CD8-positive, alpha-beta memory T cell (primary cell): ENCODE measurements at places on chromosomes 1 and 21. TPM values are rescaled to one million over a fixed set of nuclear protein-coding genes. Genes with fewer than 3 reads are reported as not detected.

DHCR24 gene
- 59.8 TPM for total RNA-seq

ZSWIM5 gene
- total RNA-seq: 1.3 TPM

MEF2D gene
- total RNA-seq: 35.4 TPM

SLC1A7 gene
- total RNA-seq: not detected

ALDH4A1 gene
- 9.3 TPM for total RNA-seq

TTC22 gene
- 2.9 TPM for total RNA-seq

- DNase-seq: peak; percentile 15
- H3K27me3 ChIP-seq: peaks cover 36% of the 10 kb centered on the region
- no peak overlapping the region for H3K27ac ChIP-seq
Observed at GRCh38 chr1:156627313-156627880, 8.2 kb downstream of the HAPLN2 start.

- no peak for DNase-seq
- H3K4me1 ChIP-seq: no peaks in the 10 kb centered on the region
- H3K36me3 ChIP-seq: no peaks in the 10 kb centered on the region
- no peak overlapping the region for H3K27ac ChIP-seq
Observed at GRCh38 chr1:175715742-175716141, 27.7 kb downstream of the TNR start.

DNA sequence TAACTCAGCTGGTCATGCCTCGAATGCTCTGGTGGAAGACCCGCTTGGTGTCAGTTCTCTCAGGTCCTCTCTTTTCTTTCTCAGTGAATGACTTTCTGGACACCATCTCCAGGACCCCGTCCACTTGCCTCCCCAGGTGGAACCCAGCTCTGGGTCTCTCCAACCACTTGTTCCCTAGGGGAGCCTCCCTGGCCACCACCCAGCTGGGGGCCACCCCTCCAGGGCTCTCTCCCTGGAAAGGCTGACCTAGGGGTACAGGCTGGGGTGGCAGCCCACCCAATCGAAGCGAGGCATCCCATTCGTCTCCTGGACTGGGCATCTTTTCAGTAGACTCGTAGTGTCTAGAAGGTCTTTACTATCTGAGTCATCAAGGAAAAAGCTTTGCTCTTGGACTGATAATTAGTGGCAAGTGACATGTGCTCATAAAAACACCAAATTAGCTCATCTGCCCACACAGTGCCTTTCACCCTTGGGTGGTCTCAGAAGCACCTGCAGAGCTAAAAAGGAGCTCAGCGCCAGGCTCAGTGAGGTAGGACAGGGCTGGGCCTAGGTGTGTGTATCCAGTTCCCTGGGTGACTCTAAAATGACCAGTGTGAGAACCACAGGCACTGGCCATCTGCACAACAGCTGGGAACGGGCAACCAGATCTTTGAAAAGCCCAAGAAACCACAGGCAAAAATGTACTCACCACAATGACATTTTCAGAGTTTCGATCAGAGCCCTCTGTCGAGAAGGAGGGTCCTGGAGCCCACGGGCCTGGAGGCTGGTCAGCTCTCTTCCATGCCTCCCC, 2.4 kb upstream of the PDXK start:
- no peaks in the 10 kb centered on the region for H3K27me3 ChIP-seq
- no peak overlapping the region for H3K4me3 ChIP-seq
- no peak for DNase-seq

DNA sequence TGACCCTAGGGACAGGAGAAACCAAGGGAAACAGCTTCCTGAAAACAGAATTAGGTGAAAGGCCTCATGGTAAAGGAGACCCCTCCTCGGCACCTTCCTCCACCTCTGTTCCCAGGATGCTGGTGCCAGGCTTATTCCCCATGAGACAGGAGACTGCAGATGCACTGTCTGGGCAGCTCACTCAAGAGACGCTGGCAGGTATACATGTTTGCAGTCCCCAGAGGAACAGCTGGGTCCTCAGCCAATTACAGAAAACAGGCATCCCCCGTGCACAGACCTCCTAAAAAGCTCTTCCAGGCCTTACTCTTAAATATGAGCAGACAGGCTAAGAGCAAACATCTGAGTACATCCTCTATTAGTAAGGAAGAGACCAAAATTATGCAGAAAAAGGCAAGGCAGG, 6.5 kb downstream of the CCSAP start:
- H3K27me3 ChIP-seq: no peaks in the 10 kb centered on the region
- no peak for DNase-seq
- no peak overlapping the region for H3K27ac ChIP-seq
- H3K4me3 ChIP-seq: no peak overlapping the region
- no peaks in the 10 kb centered on the region for H3K36me3 ChIP-seq

- no peaks in the 10 kb centered on the region for H3K4me1 ChIP-seq
- H3K36me3 ChIP-seq: no peaks in the 10 kb centered on the region
- peak overlapping the region; percentile 65 for H3K27ac ChIP-seq
- H3K27me3 ChIP-seq: no peaks in the 10 kb centered on the region
Observed at GRCh38 chr21:29647353-29647781, 292.4 kb downstream of the GRIK1 start.

- H3K4me3 ChIP-seq: no peak overlapping the region
- no peak for DNase-seq
- no peaks in the 10 kb centered on the region for H3K27me3 ChIP-seq
- H3K36me3 ChIP-seq: no peaks in the 10 kb centered on the region
- H3K27ac ChIP-seq: no peak overlapping the region
Observed at GRCh38 chr1:21069549-21069948, 107.1 kb downstream of the EIF4G3 start.

DNA sequence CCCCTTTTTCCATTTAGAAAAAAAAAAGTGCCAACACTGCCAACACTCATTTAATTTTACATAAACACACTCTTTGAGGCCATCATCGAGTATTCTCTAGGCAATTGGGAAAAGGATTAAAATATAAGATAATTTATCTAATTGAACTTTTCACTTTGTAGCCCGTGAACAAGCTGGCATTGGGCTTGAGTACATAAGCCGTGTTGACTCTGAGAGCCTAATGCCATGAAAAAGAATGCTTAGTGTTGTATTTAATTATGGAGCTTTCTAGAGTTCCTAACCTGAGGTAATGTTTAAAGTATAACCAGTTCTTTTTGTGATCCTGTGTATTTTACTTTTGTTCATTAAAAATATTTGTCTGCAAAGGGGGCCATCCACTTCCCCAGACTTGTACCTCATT, 193.8 kb downstream of the LYPLAL1 start:
- no peak for DNase-seq
- no peaks in the 10 kb centered on the region for H3K36me3 ChIP-seq
- H3K4me3 ChIP-seq: no peak overlapping the region
- H3K27me3 ChIP-seq: no peaks in the 10 kb centered on the region

DNA sequence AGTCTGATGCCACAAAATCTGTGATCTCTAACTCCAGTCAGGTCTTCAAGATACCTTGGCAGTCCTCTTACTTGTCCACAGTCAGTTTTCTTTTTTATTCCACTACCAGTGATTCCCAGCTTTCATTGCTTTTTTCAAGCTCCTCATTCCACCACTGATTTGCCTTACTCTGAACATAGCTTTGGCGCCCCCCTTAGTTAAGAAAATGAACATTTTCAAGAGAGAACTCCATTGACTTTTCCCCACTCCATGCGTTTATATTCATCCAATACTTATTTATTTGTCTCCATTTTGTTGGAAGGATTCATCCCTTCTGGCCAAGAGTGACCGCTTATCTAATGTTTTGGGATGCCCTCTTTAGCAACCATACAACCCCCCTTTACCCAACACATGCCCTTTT, 33.9 kb upstream of the IPO9 start:
- no peaks in the 10 kb centered on the region for H3K27me3 ChIP-seq
- no peaks in the 10 kb centered on the region for H3K4me1 ChIP-seq
- no peak for DNase-seq
- no peaks in the 10 kb centered on the region for H3K36me3 ChIP-seq

DNA sequence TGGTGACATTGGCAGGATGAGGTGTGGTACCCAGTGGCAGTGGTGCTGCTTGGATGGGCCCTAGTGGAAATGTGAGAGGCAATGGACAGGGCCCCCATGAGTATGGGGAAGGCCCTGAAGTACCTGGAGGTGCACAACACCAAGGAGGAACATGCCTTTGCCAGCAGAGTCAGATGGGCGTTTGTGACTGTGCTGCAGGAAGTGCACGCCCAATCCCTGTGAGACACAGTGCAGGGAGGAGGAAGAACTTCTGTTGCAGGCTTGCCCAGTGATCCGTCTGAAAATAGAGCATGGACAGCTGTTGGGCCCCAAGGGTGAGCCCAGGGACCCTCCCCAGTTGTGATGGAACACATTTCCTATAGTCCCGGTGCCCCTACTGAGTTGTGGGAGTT, 42.7 kb downstream of the GJA5 start:
- peaks cover 4% of the 10 kb centered on the region for H3K4me1 ChIP-seq
- peaks cover 9% of the 10 kb centered on the region for H3K27me3 ChIP-seq
- H3K36me3 ChIP-seq: no peaks in the 10 kb centered on the region
- no peak overlapping the region for H3K4me3 ChIP-seq
- no peak for DNase-seq

GRCh38 chr21:19609611-19610010, 1206.0 kb upstream of the TMPRSS15 start:
- H3K36me3 ChIP-seq: no peaks in the 10 kb centered on the region
- no peak overlapping the region for H3K27ac ChIP-seq
- no peaks in the 10 kb centered on the region for H3K4me1 ChIP-seq
- no peaks in the 10 kb centered on the region for H3K27me3 ChIP-seq
- no peak overlapping the region for H3K4me3 ChIP-seq

DNA sequence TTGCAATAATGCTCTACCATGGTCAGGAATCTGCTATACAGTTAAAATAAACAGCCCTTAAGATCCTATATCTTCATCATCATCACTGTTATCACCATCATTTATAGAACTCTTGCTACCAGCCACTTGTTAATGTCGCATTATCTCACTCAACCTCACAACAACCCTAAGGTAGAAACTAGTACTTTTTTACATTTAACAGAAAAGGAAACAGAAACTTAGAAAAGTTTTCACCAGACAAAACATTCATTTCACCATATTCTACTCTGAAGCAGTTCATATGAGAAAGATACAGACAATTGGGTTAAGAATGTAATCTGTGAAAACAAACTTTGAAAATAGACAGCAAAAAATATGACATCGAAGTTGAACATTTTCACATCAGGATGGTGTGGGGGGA, 262.6 kb downstream of the ATG4C start:
- no peak for DNase-seq
- H3K36me3 ChIP-seq: no peaks in the 10 kb centered on the region
- H3K4me1 ChIP-seq: no peaks in the 10 kb centered on the region

GRCh38 chr1:50454911-50455310, 31.7 kb upstream of the DMRTA2 start:
- no peak overlapping the region for H3K4me3 ChIP-seq
- H3K27me3 ChIP-seq: no peaks in the 10 kb centered on the region
- H3K4me1 ChIP-seq: no peaks in the 10 kb centered on the region
- DNase-seq: no peak
- H3K27ac ChIP-seq: no peak overlapping the region

GRCh38 chr1:223714849-223715603, 2.7 kb downstream of the CAPN2 start:
- peak overlapping the region; percentile 55 for H3K4me3 ChIP-seq
- H3K36me3 ChIP-seq: peaks cover 21% of the 10 kb centered on the region
- H3K27ac ChIP-seq: peak overlapping the region; percentile 72
- H3K27me3 ChIP-seq: no peaks in the 10 kb centered on the region
- H3K4me1 ChIP-seq: peaks cover 79% of the 10 kb centered on the region
- DNase-seq: no peak

- H3K4me3 ChIP-seq: no peak overlapping the region
- peaks cover 28% of the 10 kb centered on the region for H3K4me1 ChIP-seq
- no peak overlapping the region for H3K27ac ChIP-seq
Observed at GRCh38 chr1:228157729-228158126, 7.9 kb upstream of the IBA57 start.

DNA sequence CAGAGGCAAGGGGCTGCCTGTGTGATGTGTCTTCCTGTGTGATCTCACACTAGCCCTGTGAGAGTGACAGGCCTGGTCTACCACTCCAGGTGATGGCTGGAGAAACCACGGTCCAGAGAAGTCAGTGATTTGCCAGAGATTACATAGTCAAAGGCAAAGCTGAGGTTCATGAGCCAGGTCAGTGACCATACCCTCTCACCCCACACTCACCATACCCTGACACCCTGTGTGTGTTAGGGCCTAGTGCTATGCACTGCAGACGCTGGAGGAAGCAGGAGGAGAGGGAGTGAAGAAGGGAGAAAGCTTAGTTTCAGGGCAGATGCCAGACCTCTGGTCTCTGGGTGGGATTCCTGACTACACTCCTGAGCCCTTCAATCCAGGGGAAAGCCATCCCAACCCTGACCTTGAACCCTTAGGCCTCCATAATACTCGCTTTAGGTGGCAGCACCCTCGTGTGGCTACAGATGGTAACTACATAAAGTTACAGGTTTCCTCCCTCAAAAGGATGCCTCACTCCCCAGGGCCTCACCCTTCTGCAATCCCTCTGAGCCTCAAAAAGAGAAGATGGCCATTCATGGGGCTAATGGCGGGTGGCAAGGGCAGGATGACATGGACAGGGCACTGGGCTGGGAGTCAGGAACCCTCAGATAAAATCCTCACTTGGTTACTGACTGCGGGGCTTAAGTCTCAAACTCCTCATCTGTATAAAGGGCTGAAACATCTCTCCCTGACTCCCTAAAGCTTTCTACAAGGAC, 20.8 kb upstream of the SDC3 start:
- H3K27ac ChIP-seq: no peak overlapping the region
- DNase-seq: peak; percentile 18
- peaks cover 9% of the 10 kb centered on the region for H3K36me3 ChIP-seq

DNA sequence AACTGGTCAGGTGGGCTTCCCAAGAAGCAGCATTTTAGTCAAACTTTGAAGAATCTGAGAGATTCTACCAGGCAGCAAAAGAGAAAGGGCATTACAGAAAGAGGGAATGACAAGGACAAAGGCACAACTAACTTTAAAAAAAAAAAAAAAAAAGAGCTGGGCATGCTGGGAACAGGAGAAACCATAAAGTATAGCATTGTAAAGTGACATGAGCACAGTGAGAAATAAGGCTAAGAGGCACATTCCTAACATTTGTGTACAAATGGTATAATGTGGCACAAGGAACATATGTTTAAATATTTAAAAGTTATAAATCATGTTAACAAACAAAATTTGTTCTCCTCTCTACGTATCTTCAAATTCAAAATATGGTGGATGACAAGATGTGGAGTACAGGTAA, 69.6 kb downstream of the CLCA4 start:
- DNase-seq: no peak
- H3K36me3 ChIP-seq: no peaks in the 10 kb centered on the region
- no peaks in the 10 kb centered on the region for H3K27me3 ChIP-seq
- H3K4me3 ChIP-seq: no peak overlapping the region
- H3K4me1 ChIP-seq: peaks cover 6% of the 10 kb centered on the region

- H3K27me3 ChIP-seq: no peaks in the 10 kb centered on the region
- no peaks in the 10 kb centered on the region for H3K4me1 ChIP-seq
- no peaks in the 10 kb centered on the region for H3K36me3 ChIP-seq
- H3K27ac ChIP-seq: no peak overlapping the region
Observed at GRCh38 chr1:233543338-233544255, 70.3 kb upstream of the KCNK1 start.

DNA sequence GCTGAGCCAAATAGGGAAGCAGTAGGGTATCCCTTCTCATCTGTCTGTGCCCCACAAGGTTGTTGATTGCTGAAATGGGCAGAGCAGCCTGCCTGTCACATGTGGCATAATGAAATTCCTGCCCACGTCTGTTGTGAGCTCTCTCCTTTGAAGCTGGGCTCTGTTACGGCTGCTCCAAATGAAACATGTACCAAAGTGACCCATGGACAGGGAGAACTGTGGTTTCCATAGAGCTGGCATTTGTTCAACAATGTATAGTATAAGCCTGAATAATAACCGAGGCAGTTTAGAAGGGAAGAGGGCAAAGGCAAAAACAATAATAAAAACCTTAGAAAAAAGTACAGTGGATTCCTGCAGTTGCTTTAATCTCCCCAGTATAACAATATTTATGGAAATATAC, 149.7 kb downstream of the LYPLAL1 start:
- H3K27me3 ChIP-seq: no peaks in the 10 kb centered on the region
- no peak overlapping the region for H3K4me3 ChIP-seq
- H3K27ac ChIP-seq: no peak overlapping the region
- H3K36me3 ChIP-seq: no peaks in the 10 kb centered on the region
